RKO (cell line): ENCODE measurements at places on chromosomes 6 and 20.

GRCh38 chr20:53840532-53840931 is 229.9 kb downstream of the BCAS1 start:
- DNase-seq, result no peak

- no peak for DNase-seq
These were observed 9.0 kb downstream of the VPS16 start for GRCh38 chr20:2849529-2849928.

DNA sequence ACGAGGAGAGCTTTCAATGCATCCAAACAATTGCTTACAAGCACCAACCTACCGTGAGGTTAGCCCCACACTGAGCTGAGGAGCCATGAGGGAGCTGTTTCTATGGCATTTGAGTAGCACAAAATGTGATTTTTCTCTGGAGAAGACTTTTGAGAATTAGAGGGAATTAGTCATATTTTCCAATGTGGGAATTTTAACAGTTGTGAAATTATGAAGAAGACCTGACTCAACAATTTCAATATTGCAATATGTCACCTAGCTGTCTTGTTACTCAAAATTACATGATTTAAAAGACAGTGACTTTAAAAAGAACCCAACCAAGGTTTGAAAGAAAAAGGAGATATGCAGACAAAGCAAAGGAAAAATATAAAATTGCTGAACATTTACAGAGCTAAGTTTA is 62.6 kb upstream of the LY86 start:
- DNase-seq, result no peak

- no peak for DNase-seq
These were observed 27.8 kb downstream of the VAPB start for GRCh38 chr20:58416835-58417234.

DNA sequence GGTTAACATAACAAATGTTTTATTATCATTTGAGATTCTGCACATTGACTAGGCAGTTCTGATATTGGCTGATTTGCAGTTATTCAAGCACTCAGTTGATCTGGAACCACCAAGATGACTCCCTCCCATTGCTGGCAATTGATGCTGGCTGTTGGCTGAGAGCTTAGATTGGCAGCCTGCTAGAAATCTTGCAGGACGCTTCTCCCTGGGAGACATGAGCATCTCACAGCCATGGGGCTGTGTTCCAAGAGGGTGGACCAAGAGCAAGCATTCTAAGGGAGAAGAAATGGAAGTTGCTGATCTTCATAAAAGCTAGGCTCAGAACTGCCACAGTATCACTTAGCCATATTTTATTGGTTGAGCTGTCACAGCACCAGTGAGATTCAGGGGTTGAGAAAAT is 233.4 kb upstream of the ID4 start:
- DNase-seq, result no peak

GRCh38 chr20:62136283-62137091 is 6.7 kb downstream of the PSMA7 start:
- DNase-seq, result peak; percentile 80

DNA sequence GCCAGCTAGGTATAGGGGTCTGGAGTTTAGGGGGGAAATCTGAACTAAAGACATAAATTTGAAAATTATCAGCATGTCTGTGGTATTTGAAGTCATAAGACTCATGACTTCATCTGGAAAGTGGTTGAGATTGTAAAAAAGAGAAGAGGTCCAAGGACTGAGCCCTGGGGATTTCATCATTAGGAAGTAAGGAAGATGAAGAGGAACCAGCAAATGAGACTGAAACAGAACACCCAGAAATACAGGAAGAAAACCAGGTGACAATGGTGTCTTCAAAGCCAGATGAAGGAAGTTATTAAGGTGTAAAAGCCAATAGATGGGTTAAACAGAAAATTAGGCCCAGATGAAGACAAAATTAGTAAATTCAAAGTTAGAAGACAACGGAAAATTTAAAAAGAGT is 49.1 kb upstream of the UBR2 start:
- DNase-seq, result no peak

- no peak for DNase-seq
These were observed 29.0 kb downstream of the ANGPT4 start for GRCh38 chr20:887137-887536.

GRCh38 chr6:107083047-107083768 is 32.1 kb downstream of the BEND3 start:
- no peak for DNase-seq

DNA sequence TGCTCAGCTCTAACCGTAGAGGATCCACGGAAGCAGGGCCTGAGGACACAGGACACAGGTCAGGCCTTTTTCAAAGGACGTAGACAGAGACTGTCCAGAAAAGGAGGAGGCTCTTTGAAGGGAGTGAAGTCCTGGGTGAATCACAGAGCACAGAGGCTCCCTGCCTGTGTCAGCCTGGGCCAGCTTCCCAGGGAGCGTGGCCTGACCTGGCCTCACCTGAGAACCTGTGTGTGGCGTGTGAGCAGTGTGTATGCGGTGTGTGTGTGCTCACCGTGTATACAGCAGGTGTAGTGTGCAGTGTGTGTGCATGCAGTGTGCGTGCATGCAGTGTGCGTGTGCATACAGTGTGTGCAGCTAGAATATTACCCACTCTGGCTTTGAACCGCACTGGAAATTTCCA is 56.0 kb upstream of the FNDC1 start:
- DNase-seq, result no peak

DNA sequence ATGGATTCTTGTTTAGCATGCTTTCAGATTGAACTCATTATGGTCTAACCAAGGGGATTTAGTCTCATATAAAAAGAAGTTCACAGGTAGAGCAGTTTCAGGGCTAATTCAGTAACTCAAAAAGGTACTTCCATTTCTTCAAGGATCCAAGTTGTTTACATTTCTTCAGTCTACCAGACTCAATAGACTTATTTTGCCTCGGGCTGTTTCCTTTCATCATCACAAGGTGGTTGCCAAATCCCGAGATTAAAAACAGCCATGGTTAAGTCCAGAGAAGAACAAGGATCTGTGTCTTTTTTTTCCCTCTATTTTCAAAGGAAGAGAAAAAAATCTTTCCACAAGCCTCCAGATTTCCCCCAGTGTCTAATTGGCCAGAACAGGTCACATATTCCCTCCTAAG is 69.8 kb upstream of the SNX9 start:
- no peak for DNase-seq
